ENCODE measurements at places on chromosomes 7 and 10.

- DNase-seq = no peak
These were observed 120.1 kb downstream of the ZFAND4 start for GRCh38 chr10:45552476-45552875.

DNA sequence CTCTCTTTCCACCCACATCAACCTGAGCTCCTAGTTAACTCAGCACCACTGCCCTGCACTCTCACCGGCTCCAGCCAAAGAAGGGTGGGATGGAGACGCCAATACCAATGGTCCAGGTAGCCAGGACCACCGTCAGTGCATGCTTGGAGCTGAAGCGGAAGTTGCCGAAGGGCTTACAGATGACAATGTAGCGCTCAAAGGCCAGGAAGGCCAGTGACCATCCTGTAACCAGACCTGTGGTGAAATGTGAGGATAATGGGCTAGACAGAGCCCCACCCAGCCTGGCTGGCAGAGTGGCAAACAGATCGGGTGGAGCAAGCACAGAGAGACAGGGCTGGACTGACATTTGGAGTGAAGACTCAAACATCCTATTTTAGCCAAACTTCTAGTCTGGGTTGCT is 673 bp downstream of the OPN1SW start:
- no peak for DNase-seq

GRCh38 chr7:80722616-80723195 is 84.3 kb downstream of the CD36 start:
- DNase-seq = peak; percentile 100

GRCh38 chr10:73307203-73307800 is 51.4 kb downstream of the CFAP70 start:
- DNase-seq = no peak

DNA sequence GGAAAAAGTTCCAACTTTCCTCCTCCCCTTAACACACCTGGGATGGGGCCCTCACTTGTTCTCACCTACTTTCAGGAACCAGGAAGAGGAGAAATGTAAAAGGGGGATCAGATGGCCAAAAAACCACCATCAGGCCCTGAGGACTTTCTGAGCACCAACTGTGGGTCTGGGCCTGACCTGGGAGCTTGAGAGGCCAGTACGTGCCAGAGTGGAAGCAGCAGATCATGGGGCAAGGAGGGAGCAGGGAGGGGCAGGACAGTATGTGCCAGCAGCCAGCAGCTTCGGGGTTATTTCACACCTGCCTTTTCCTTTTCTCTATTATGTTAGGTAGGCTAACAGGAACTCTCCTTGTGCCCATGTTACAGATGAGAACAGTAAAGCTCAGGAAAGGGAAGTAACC is 118.8 kb upstream of the UNC5B start:
- DNase-seq = no peak

DNA sequence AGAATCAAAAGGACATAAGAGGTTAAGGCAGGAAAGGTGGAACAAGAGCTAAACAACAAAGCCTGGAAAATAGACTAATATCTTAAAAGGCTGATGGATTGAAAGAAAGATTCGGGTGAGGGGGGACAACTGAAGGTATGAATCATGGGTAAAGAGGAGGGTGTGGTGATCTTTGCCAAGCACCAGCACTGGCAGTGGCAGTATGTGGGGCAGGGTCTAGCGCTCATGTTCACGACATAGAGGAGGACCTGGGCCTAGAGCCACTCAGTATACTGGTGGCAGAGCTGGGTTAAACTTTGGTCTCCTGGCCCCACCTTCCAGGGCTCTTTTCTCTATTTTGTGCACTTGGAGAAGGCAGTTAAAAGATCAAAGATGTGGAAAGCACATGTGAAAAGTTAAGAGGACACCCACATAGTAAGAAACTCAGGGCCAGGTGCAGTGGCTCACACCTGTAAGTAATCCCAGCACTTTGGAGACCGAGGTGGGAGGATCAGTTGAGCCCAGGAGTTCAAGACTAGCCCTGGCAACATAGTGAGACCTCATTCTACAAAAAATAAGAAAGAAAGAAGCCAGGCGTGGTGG is 40.5 kb upstream of the MMD2 start:
- DNase-seq = no peak

DNA sequence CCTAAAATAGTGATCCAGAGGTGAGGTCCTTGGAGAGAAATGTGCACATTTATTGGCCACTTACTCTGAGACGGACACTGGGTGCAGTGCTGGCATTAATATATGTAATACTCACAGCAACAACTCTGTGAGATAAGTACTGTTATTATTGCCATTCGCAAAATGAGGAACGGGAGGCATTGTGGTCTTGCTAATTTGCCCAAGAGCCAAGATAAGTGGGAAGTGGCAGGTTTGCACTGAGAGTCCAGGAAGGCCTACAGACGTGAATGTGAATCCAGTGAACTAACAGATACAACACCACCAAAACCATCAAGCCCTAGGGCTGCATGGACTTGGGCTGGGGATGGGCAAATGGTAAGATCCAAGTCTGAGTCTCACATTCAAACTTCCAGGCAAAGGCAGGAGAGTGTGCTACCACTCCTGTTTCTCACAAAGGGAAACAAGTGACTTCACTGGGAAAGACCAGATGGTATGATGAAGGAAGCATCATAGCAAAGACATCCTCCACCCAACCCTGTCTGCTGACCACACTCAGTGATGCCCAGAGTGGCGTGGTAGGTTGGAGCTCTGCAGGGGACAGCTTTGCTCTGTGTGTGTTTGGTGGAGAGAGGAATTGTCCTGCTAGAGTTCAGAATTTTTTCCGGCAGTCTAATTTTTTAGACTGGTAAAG is 19.2 kb downstream of the TMEM273 start:
- DNase-seq = peak; percentile 8

DNA sequence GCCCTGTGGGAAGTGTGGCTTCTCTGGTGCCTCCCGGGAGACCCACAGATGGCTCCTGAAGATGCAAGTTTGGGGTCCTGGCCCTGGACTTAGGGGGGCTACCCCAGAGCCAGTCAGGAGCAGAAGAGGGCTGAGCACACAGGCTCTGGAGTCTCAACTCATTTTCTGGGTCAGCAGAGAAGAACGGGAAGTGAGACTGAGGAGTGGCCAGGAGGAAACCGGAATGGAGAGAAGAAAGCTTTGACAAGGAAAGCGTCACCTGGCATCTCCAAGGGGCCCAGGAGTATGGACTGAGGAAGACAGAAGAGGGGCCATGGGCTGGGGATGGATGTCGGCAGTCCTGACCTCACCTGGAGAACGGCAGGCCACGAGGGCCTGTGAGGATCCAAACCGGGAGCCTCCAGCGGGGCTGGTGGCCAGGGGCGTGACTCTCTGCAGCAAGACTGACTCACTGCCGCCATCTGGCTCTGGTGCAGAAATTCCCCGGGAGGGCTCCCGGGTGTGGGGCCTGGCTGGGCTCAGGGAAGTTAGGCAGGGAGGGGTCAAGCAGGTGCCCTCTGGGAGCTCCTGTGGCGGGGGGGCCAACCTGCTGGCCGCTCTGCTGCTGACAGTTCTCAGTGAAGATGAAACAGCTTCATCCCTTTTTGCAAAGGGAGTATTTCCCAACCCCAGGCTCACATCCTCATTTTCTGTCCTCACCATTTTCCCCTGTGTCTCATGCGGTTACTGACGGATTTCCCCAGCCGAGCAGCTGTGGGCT is 23.6 kb downstream of the DAGLB start:
- no peak for DNase-seq

- peak; percentile 81 for DNase-seq
These were observed 184.7 kb upstream of the FZD1 start for GRCh38 chr7:91079487-91079886.

- DNase-seq = no peak
These were observed 118.1 kb downstream of the SLC25A13 start for GRCh38 chr7:96203786-96204185.

DNA sequence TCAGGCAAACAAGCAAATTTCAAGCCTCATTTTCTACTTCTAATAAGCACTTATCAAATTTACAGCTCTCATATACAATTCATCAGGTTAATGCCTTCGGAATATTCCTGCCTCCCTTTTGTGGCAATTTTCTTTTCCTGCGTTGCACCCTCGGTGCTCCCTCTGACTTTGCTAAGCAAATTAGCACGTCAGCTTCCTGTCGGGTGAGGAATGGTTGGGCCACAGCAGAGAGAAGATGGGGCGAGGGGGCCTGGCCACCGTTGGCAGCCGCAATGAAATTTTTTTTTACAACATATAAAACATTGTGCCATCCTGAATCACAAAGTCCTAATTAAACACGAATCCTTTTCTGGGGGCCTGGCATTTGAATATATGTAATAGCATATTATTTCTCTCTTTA is 28.1 kb downstream of the ELFN1 start:
- no peak for DNase-seq

GRCh38 chr7:36119005-36119706 is 33.9 kb upstream of the EEPD1 start:
- peak; percentile 99 for DNase-seq

DNA sequence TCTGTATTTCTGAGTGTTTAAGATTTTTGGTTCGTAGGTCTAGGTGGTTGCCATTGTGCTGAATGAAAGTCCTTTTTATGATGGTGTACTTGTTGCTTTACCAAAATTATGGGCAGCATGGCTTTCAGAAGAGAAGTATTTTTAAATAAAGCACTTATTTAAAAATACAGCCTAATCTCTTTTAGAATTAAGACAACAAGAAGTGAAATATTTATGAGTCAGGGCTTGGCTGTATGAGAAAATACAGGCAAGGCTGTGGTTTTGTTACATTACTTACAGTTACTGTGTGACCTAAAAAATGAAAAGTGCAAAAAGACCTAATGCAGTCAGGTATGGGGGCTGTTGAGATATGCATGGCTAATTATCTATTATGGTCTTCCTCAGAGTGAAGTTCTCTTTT is 185.2 kb upstream of the PPP1R3A start:
- DNase-seq = peak; percentile 36

DNA sequence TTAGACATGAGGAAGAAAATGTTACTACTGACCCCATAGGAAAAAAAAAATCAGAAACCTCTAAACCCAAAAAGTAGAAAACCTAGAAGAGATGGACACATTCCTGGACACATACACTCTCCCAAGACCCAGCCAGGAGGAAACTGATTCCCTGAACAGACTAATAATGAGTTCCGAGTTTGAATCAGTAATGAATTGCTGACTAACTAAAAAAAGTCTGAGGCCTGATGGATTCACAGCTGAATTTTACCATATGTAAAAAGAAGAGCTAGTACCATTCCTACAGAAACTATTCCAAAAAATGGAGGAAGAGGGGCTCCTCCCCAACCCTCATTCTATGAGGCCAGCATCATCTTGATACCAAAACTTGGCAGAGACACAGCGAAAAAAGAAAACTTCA is 75.8 kb downstream of the HBP1 start:
- no peak for DNase-seq

DNA sequence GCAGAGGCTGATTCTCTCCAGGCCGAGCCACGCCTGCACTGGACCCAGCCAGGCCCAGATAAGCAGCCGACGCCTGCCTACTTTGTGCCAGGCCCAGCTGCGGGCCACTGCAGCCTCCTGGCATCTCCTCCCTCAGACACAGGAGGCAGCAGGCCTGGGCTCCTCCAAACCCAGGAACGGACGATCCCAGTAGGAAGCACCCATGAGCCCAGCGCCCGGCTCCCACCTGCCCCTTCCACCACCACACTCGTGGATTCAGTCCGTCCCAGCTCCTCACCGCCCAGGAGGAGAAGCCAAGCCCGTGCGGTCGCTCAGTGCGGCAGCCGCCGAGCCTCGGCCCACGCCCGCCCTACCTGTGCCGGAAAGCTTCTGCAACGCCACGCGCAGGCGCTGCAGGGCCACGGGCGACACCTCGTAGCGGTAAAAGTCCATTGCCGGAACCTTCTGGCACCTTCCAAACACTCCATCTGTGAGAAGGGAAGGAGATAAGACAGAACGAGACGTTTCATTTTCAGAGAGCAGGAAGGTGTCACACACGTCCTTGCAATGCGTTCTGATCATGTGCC is 271.1 kb downstream of the PTPRN2 start:
- DNase-seq = no peak

DNA sequence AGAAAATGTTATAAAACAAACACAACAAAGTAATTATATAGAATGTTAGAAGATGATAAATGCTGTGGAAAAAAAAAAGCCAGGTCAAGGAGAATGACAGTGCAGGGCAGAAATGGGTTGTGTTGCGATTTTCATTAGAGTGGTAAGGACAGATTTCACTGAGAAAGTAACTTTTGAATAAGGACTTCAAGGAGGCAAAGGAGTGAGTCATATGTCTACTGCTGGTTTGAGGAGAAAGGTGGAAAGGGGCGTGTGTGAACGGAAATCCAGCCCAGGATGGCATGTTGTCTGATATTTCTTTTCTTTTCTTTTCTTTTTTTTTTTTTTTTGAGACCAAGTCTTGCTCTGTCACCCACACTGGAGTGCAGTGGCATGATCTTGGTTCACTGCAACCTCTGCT is 12.3 kb upstream of the DLD start:
- no peak for DNase-seq

DNA sequence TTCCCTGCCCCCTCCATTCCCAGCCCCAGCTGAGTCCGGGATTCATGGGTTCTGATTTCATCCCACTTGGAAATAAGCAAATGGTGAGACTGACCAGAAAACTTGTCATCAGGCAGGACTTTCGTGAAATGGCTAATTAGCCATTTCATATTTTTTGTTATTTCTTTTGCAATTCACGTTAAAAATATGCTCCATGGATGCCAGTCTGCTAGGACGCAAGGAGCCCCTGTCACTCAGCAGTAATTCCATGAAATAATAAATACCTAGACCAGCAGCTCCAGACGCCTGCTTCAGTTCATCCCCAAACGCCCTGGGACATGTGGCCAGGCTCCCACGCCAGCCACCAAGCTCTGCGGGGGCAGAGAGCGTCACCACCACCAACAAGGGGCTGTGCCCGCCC is 111.0 kb downstream of the TRIL start:
- DNase-seq = no peak

DNA sequence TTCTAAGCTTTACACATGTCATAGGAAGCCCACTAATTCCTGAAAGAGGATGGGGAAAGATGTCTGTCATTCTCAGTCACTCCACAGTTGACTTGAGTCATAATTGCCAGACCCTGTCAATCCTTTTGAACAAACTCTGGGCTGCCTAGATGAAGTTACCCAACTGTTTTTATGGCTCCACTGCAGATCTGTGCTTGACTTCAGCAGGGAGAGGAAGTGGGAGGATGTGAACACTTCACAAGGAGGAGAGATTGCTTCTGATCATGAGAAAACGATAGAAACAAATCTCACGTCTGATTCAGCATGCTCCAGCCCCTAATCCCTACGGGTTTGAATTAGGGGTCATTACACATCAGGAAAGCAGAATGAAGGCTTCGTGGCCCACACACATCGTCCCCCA is 596.6 kb upstream of the CELF2 start:
- no peak for DNase-seq

GRCh38 chr7:108239501-108240225 is 109.5 kb upstream of the LAMB4 start:
- DNase-seq = no peak

DNA sequence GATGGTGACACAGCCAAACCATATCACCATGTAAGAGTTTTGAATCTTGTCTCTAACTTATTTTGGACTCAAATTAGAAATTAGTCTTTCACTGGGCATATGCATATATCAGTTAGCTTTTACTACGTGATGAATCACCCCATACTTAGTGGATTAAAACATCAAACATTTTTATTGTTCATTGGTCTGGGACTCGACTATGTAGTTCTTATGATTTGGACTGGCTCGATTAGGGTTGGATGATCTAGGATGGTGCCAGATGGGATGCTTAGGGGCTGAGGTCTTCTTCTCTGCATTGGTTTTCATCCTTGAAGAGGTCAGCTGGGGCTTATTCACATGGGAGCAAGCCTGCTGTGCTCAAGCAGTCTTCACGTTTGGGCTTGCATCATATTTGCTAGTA is 264.9 kb downstream of the EXOC4 start:
- DNase-seq = no peak

Data from fibroblast of upper back skin (primary cell).